ENCODE measurements at places on chromosomes 7 and 10.

GRCh38 chr10:32377458-32378259 is 30.7 kb upstream of the EPC1 start:
- DNase-seq, result no peak

- DNase-seq, result no peak
These were observed 240.7 kb downstream of the MGMT start for GRCh38 chr10:129707406-129708388.

GRCh38 chr7:25842201-25842733 is 309.7 kb upstream of the NFE2L3 start:
- DNase-seq, result no peak

DNA sequence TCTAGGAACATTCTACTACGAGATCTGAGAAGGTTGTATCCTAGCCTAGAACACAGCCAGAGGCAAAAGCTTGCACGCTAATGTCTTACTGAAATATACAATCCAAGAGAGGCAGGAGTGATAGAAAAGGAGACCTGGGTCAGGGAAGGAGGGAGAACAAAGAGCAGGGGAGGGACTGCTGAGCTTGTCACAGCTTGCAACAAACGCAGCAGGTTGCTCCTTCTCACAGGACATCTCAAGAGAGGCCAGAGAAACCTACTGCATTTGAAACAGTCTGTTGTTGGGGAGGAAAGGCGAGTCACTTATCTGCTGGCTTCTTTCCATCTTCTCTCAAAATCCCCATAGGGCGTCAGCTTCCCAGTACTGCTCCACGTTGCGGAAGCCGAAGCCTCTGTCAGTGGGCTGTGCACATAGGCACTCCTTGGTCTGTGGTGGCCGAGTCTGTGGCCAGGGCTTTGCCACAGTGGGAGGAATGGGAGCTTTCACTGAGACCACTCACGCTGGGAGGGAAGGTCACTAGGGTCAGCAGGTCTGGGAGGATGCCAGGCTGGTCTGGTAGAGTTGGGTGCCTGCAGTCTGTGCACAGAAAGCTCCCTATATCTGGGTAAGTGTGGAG is 25.8 kb upstream of the GPNMB start:
- no peak for DNase-seq

DNA sequence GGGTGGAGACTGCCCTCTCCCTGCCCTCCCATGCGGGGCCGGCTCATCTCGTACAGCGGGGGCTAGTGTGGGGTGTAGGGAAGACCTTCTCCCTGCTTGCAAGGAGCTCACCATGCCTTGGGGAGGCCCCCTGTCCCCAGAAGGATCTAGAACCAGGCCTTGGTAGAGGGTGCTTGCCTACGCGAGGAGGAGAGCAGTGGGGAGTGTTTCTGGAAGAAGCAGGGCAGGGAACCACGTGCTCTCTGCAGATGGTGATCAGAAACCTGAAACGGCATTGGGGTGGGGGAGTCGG is 2.7 kb downstream of the MAFK start:
- DNase-seq, result no peak
